ENCODE measurements at places on chromosomes 16 and 17.

DNA sequence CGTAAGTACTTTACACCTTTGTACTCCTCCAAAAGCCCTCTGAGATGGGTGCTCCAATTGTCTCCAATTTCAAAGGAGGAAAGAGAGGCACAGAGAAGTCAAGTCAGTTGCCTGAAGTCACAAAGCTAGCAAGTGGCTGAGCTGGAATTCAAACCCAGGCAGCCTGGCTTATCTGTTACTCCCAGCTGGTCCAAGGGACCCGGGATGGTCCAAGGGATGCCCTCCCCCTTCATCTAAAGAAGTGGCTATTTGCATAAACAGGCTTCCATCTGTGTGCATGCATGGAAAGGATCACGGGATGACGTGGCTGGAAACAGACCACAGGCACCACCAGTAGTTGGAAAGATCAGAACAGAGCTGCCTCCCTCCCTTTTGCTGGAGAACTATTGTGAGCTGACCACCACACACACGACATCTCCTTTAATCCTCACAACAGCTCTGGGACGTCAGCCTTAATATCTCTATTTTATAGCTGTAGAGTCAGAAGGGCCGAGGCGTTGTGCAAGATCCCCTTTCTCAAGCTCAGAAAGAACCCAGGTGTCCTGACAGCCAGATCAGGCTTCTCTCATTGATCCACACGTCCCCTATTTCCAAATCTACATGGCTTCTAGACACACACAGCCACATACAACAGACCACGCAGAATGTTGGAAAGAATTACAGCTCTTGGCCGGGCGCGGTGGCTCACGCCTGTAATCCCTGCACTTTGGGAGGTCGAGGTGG lies 10.9 kb upstream of the COL1A1 start:
- DNase-seq = no peak

GRCh38 chr16:78034530-78034929 lies 12.2 kb downstream of the CLEC3A start:
- DNase-seq = no peak

DNA sequence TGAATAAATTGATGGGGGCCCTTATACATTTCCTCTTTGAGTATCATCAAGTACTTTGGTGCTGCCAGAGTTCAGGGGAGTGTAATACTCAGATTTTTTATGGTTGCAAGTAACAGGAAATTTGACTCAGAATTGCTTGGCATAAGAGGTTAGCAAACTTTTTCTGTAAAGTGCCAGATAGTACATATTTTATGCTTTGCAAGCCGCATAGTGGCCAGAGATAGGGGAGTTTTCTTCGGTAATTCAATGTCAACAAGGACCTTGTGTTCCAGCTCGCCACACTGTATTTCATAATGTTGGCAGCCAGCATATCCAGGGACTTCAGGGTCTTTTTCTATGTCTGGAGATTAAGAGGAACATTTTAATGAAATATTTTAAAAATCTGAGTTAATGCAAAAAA lies 51.0 kb upstream of the MARCHF10 start:
- DNase-seq = no peak

DNA sequence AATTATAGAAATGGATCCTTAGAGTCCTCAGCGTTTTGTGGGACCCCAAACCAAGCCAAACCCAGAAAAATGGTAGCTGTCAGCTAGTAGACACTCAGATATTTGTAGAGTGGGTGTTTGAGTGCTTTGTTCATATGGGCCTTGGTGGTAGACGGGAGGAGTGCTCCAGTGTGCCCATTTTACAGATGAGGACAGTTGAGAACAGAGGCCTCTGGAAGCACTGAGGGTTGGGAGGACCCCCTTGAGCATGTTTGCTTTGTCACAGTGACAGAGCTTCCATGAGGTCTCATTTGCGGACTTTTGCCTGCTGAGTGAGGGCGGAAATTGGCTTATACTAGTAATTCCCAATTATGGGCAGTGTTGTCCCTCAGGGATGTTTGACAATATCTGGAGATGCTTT lies 111.7 kb downstream of the ABCC6 start:
- DNase-seq = no peak

- no peak for DNase-seq
Measured at GRCh38 chr17:78573955-78574354, 3.2 kb downstream of the DNAH17 start.

GRCh38 chr16:49697631-49698452 lies 158.1 kb downstream of the ZNF423 start:
- DNase-seq = no peak

DNA sequence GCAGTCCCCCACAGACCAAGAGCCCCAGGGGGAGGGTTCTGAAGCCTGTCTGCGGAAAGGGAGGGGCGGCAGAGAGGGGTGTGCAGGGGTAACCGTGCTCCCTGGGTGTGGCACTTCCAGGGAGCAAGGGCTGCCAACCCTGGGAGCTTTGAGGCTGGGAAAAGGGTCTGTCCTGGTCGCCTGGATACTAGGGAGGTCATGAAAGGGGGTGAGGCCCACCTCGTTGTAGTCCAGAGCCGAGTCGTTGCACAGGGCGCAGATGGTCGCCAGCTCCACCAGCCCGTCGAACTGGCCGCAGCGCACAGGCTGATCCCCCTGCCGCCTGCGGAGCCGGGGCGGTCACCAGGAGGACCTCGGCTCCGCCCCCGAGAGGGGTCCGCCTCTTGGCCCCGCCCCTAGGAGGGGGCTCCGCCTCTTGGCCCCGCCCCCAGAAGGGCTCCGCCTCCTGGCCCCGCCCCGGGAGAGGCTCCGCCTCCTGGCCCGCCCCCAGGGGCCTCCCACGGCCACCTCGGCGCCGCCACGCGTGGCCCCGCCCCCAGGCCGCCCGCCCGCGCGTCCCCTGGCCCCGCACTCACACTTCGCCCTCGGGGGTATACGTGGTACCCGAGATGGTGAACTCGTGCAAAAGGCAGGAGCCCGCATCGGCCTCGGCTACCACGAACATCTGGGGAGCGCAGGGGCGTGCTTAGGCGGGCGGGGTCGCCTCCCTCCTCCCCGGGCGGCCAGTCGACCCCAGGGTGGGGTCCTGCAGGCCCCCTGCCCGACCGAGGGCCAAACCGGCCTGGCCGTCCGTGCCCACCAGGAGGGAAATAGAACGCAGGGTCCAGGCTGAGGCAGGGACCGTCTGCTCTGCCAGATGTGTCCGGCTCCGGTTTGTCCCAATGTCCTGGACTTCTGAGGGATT lies 19.5 kb downstream of the ATP2A3 start:
- DNase-seq = peak; percentile 46

DNA sequence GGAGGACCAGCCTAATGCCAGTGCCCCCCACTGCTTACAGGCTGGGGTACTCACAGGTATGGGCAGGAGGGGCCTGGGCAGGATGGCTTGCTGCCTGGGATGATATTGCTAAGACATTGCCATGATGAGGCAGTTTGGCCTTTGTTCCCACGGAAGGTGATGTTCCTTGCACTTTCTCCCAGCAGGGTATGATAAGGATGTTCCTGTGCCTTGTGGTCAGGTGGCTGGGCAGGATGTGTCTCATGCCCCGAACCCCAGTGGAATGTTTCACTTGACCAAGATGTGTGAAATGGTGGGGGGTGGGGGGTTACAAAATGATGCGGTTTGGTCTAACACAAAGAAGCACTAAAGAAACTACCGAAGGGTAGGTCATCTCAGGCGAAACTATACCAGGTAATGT lies 337.8 kb upstream of the ZFHX3 start:
- no peak for DNase-seq

- no peak for DNase-seq
Measured at GRCh38 chr17:16046966-16047365, 47.3 kb downstream of the TTC19 start.

DNA sequence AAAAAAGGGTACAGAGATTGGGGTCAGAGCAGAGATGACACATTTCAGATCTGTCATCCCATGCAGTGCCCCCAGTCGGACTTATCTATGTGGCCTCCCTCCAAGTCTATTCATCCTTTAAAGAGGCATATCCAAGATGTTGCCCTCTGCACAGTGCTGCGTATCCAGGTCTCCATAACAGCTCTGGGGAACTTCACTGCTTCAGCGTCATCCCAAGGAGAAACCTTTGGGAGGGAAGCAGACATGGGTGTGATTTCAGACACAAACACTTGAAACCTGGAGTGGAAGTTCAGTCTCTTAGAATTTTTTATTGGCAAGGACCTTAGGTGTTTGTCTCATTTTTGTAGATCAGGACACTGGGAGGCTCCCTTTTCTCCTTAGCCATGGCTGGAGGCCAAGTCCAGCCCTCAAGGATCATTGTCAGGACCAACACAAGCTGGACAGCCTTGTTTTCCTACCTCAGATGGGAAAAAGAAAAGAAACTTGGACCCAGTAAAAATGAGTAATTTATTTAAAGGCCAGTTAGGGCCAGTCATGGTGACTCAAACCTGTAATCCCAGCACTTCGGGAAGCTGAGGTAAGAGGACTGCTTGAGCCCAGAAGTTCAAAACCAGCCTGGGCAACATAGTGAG lies 23.9 kb upstream of the NLK start:
- no peak for DNase-seq

GRCh38 chr17:14417336-14417735 lies 116.5 kb downstream of the HS3ST3B1 start:
- no peak for DNase-seq

- no peak for DNase-seq
Measured at GRCh38 chr17:45226576-45226975, 4.9 kb downstream of the FMNL1 start.

GRCh38 chr17:66789961-66790437 lies 44.9 kb upstream of the CACNG5 start:
- DNase-seq = no peak

- no peak for DNase-seq
Measured at GRCh38 chr17:20253323-20253722, 214.0 kb downstream of the LGALS9B start.

DNA sequence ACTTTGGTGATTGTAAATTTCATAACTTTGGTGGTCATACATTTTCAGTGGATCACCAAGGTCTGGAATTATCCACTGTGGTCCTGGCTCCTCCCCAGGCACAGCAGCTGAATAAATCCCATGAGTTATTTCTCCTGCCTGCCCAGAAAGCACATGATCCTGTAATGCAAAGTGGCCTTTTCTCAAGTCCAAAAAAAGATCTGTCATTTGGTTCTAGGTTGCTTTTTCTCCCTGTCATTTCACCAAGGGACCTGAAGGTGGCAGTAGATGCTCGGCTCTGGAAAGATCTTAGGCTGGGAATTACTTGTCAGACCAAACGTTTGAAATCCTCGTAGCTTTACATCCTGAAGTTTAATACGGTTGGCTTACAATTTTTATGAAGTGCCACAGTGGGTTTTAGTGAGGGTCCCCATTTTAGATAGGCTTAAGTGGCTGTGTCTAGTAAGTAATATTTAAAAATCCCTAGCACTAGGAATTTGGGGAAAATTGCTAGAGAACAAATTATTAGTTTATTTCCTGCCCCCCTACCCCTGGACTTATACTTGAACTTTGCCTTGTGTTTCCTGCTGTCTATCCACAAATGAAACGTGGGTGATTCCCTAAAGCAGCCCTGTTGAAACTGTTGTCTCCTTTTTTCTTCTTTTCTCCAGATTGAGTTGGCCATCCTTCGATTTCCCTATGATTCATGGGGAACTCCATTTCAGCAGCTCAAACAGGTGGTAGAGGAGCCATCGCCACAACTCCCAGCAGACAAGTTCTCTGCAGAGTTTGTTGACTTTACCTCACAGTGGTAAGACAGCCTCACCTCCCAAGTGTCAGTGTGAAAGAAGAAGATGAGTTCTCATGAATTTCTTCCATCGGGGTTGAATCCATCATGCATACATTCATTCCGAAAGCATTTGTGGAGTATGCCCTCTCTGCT lies 111.7 kb downstream of the MAP2K6 start:
- DNase-seq = no peak

DNA sequence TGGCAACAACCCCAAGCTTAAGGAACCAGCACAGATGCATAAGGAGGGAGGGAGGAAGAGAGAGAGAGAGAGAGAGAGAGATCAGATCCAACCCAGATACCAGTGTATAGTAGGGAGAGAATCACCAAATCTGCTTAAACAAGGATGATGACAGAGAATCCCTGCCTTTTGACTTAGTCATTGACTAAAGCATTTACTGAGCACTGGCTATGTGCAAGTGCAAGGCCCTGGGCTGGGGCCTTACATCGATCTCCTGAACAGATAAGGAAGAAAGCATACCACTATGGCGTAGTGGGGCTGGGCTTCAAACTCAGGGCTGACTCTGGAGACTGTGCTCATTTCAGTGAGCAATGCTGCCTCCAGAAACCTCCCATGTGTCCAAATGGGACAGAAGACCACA lies 15.8 kb downstream of the TSNAXIP1 start:
- DNase-seq = no peak

GRCh38 chr17:74070374-74070773 lies 133.1 kb upstream of the RPL38 start:
- DNase-seq = no peak

GRCh38 chr17:64683796-64684195 lies 21.7 kb upstream of the SMURF2 start:
- no peak for DNase-seq

- no peak for DNase-seq
Measured at GRCh38 chr17:6555331-6556120, 829 bp downstream of the PITPNM3 start.

- DNase-seq = no peak
Measured at GRCh38 chr16:69397821-69398521, 12.2 kb upstream of the TERF2 start.

- DNase-seq = no peak
Measured at GRCh38 chr17:75228305-75228704, 22.8 kb downstream of the NUP85 start.

- no peak for DNase-seq
Measured at GRCh38 chr16:10178080-10178479, 4.1 kb downstream of the GRIN2A start.

DNA sequence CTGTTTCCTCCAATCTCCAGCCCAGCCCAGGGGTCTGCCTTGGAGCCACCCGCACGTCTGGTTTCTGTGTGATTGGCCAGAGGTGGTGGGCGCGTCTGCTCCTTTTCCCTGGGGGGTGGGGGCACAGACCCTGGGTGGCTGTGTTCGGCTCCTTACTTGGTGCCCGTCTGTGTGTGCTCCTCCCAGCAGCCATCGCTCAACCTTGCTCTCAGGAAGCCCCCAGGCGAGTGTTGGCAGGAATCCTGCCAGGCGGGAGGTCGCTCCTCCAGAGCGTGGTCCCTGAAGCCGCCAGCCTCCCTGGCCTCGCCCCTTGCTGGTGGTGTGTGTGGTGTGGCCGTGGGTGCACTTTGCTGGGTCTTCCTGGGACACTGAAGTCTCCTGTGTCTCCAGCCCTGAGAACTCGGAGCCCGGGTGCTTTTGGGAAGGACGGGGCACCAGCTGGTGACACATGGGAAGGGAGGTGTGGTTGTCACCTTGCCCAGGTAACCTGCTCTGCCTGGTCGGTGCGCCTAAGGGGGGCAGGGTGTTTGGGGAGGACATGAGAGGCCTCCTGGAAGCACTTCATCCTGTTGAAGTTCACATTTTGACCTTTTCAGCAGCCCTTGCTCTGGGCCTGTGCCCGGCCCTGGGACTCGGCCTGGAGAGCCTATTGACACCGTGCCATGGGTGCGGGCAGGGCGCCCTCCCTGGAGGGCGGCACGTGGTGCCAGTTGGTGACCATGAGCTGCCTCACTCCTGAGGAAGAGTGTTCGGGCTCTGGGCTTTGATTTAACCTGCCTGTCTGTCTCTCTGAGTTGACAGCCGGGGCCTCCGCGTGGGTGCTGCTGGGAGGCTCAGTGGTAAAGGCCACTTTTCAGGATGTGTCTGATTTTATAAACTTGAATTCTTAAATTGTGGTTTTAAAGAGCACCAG lies 49.0 kb upstream of the ZNF750 start:
- no peak for DNase-seq

- no peak for DNase-seq
Measured at GRCh38 chr17:35514564-35514963, 22.9 kb downstream of the SLFN12L start.

GRCh38 chr16:31064882-31065461 lies 9.1 kb downstream of the ZNF668 start:
- DNase-seq = no peak
